ENCODE measurements at places on chromosomes 2 and 18. TPM values are rescaled to one million over a fixed set of nuclear protein-coding genes. Genes with fewer than 3 reads are reported as not detected.

Gene LRP1B
- not detected for total RNA-seq

Gene STARD6
- total RNA-seq: not detected

Gene WNT6
- total RNA-seq: 0.26 TPM

Gene ERICH2
- total RNA-seq: not detected

Gene GCA
- 11.9 TPM for total RNA-seq

Gene PIEZO2
- total RNA-seq: not detected

- no peaks in the 10 kb centered on the region for H3K36me3 ChIP-seq
- no peak overlapping the region for H3K4me3 ChIP-seq
- H3K27me3 ChIP-seq: no peaks in the 10 kb centered on the region
- no peak for DNase-seq
Measured at GRCh38 chr2:204753841-204754240, 208.6 kb downstream of the PARD3B start.

DNA sequence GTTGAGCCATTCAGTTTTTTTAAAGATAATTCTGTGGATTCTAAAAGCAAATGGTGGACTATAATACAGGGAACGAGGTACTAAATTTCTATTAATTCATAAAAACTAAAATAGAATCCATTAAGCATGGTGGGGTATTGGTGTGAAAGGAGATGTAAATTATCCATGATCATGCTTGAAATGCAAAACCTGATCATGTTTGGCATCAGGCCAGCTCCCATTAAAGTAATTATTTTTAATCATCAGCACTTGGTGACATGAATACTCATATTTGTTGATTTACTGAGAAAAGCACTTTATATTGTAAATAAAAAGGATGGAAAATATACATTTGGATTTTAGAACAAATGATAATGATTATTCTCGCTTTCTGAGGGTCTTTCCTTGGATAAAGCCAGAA is 232.3 kb upstream of the MEIS1 start:
- no peak overlapping the region for H3K27ac ChIP-seq
- no peaks in the 10 kb centered on the region for H3K36me3 ChIP-seq
- no peak for DNase-seq
- no peaks in the 10 kb centered on the region for H3K4me1 ChIP-seq

- no peaks in the 10 kb centered on the region for H3K36me3 ChIP-seq
- H3K27ac ChIP-seq: no peak overlapping the region
- no peak overlapping the region for H3K4me3 ChIP-seq
- DNase-seq: no peak
Measured at GRCh38 chr2:105070010-105070865, 32.4 kb downstream of the MRPS9 start.

DNA sequence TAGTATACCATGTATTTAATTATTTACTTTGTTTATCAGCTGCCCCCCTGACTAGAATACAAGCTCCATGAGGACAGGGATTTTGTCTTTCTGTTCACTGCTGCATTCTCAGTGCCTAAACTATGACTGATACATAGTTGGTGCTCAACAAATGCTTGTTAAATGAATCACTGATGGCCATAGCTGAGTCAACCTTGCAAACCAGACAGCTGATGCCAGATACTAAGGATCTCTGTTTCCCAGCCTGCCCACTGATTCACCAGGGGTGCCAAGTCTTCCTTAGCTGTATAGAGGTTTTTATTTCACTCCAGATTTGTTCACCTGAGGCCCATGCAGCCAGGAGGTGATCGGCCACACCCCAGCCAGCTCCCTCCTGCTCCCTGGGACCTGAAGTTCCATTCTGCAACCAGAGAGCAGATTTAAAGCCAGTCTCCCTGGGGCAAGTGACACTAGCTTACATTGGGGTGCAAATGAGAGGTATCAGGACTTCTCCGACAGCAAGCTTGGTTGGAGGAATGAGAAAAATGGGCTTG is 92.2 kb downstream of the C1QL2 start:
- no peaks in the 10 kb centered on the region for H3K36me3 ChIP-seq
- no peaks in the 10 kb centered on the region for H3K27me3 ChIP-seq
- no peaks in the 10 kb centered on the region for H3K4me1 ChIP-seq
- DNase-seq: no peak
- H3K27ac ChIP-seq: no peak overlapping the region
- no peak overlapping the region for H3K4me3 ChIP-seq

DNA sequence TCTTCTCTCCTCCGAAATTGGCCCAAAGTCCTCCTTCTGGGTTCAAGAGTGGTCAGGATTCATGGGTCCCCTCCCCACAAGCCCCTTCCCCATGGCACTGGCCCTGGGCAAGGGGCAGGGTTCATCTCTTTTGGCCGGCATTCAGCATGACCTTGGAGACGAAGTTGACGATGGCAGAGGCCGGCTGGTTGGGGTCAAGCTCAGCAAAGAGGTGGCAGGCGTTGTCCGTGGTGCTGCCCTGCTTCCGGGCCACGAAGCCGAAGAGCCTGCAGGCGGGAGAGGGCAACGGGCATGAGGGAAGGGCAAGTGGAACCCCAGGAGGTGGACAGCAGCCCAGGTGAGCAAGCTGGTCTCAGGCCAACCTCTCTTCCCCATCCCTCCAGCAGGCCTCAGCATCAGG is 198.5 kb downstream of the TNS1 start:
- H3K36me3 ChIP-seq: no peaks in the 10 kb centered on the region
- no peak overlapping the region for H3K4me3 ChIP-seq
- no peak for DNase-seq
- no peaks in the 10 kb centered on the region for H3K4me1 ChIP-seq

- H3K27me3 ChIP-seq: no peaks in the 10 kb centered on the region
- H3K27ac ChIP-seq: peak overlapping the region; percentile 61
- H3K36me3 ChIP-seq: no peaks in the 10 kb centered on the region
Measured at GRCh38 chr2:45652090-45653031, 886 bp downstream of the PRKCE start.

DNA sequence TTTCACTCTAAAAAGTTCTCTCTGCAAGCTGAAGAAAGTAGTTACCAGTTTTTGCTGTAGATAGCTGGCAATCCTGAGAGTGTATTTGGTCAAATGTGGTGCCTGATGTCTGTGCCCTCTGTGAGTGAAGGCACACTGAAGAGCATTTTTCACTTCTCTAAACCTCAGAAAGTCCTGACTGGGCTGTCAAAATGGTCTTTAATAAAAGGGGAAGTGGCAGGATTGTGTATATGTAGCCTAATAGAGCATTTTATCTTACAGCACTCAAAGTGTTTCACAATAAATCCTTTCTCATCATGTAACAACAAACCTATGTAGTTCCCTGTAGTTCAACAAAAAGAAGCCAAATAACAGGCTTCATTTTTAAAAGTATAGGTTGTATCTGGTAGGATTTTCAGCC is 1552.3 kb upstream of the SLC39A10 start:
- H3K4me1 ChIP-seq: no peaks in the 10 kb centered on the region
- no peak overlapping the region for H3K4me3 ChIP-seq

- H3K36me3 ChIP-seq: no peaks in the 10 kb centered on the region
- no peaks in the 10 kb centered on the region for H3K4me1 ChIP-seq
- DNase-seq: no peak
- no peak overlapping the region for H3K27ac ChIP-seq
Measured at GRCh38 chr2:163709270-163709669, 26.5 kb downstream of the FIGN start.

DNA sequence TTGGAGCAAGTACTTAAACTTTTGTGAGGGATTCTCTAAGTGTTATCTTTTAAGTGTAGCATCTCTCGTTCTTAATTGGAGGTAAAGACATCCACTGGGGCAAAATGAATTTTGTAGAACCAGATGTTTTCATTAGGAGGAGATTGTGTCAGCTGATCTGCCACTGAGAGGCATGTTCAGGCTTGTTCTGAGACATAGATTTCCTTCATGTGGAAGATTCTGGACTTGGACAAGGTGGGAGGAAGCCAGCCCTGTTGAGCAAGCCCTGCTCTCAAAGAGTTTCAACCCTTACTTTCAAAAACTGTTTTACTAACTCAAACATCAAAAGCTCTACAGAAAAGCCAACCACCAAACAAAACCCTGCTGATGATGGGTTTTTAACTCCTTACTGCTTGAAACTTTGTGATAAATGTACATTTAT is 6.5 kb downstream of the MAP4K4 start:
- H3K36me3 ChIP-seq: no peaks in the 10 kb centered on the region
- H3K4me3 ChIP-seq: no peak overlapping the region
- peaks cover 95% of the 10 kb centered on the region for H3K4me1 ChIP-seq
- no peak for DNase-seq
- peak overlapping the region; percentile 58 for H3K27ac ChIP-seq
- no peaks in the 10 kb centered on the region for H3K27me3 ChIP-seq
